Islet precursor cell (in vitro differentiated cells): ENCODE measurements at places on chromosomes 12 and 14.

GRCh38 chr12:62642486-62642885 is 175.9 kb downstream of the MON2 start:
- peak; percentile 45 for DNase-seq

DNA sequence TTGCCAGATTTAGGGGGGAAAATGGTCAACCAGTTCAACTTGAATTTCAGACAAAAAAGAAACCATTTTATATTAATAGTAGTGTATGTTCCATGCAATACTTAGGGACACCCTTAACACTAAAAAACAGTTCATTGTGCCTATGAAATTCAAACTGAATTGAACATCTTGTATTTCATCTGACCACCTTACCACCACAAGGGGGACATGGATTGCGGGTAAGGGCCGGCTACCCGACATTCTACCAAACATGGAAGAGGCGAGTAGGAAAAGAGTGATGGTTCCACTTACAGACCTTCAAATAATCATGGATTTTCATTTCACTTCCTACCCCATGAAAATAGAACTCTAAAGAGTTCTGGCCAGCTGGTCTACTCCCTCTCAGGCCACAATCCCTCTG is 10.3 kb upstream of the STK38L start:
- DNase-seq, result no peak

DNA sequence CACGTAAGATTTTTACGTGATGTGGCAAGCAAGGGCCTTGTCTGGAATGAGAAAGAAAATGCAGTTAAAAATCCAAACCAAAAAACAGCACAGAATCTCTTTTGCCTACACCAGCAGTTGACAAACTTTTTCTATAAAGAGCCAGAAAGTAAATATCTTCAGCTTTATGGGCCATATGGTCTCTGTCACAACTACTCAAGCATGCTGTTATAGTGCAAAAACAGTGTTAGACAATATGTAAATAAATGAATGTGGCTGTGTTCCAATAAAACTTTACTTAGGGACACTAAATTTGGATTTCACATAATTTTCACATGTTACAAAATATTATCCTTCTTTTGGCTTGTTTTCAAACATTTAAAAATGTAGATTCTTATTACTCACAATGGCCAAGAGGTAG is 6.2 kb upstream of the ELK3 start:
- DNase-seq, result no peak

- no peak for DNase-seq
These were observed 345.8 kb upstream of the CCDC196 start for GRCh38 chr14:66140213-66140918.

DNA sequence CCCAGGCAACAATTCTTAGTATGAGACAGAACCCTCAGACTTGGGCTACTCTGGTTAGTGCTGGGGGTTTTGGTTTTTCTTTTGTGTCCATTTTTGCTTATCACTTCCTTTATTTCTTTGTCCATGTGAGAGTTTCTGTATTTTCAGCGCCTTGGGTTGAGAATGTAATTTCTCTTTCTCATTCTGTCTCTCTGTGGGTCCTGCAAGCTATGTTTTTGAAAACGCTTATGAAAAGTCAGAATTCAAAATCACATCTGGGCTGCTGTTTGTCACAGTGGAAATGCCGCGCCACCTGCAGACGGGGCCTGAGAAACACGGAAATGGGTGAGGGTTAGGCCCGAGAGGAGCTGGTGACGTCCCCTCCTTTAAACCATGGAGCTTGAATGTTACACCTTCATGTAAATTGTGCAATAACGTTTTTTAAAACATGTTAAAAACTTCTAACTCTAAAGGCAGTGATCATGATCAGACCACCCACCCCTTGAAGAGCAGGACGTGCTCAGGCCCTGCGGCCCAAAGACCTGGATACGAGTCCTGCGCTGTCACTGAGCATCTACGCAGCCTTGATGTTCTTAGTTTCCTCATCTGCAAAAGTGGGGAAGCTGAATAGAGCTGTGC is 26.1 kb downstream of the JDP2 start:
- DNase-seq, result no peak

GRCh38 chr14:64983439-64984310 is 3.0 kb upstream of the FNTB start:
- DNase-seq, result no peak

DNA sequence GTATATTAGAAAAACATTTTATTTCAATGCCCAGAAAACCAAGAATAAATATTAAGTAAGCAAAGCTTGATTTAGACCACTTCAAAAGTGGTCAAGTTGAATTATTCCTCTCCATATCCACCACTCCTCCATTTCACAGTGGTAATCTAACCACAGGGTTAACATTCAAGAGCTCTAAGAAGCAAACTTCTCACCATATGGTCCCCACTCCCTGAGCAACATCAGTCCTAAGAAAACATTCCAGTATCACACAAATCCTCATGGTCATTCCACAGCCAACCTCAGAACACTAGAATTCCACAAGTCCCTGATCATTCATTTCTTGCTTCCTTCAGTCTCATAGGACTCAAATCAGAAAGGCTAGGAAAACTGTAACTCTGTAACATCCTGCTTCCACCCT is 47.9 kb downstream of the ST8SIA1 start:
- DNase-seq, result no peak

DNA sequence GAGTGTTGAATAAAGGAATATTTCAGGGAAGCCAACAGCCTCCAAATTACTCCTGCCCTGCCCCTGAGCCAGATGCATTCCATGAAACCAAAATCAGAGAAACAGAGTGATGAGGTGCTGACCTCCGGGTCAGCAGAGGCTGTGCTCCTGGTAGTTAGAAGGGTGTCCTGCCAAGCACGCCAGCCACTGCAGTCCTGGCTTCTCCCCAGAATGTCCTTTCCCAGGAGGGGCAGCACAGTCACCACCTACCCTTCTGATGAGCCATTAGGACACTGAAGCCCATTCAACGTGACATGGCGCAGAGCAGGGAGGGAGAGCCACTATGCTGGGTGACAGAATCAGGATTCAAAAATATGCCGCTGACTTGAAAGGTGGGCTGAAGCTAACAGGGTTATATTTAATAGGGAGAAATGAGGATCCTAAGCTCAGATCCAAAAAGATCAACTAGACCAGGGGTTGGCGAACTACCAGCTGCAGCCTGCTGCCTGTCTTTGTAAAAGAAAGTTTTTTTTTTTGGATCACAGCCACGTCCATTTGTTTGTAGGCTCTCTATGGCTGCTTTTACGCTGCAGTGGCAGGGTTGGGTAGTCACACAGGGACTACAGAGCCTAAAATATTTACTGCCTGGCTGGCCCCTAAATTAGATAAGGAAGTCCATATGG is 34.5 kb upstream of the PLEK2 start:
- no peak for DNase-seq
